Glutamatergic neuron (in vitro differentiated cells): ENCODE measurements at places on chromosomes 1 and 21. TPM values are rescaled to one million over a fixed set of nuclear protein-coding genes. Genes with fewer than 3 reads are reported as not detected.

GRCh38 chr1:231241750-231242149 lies 738 bp downstream of the GNPAT start:
- H3K4me1 ChIP-seq, result peaks cover 4% of the 10 kb centered on the region
- H3K27me3 ChIP-seq, result no peaks in the 10 kb centered on the region
- DNase-seq, result no peak
- no peaks in the 10 kb centered on the region for H3K36me3 ChIP-seq

DNA sequence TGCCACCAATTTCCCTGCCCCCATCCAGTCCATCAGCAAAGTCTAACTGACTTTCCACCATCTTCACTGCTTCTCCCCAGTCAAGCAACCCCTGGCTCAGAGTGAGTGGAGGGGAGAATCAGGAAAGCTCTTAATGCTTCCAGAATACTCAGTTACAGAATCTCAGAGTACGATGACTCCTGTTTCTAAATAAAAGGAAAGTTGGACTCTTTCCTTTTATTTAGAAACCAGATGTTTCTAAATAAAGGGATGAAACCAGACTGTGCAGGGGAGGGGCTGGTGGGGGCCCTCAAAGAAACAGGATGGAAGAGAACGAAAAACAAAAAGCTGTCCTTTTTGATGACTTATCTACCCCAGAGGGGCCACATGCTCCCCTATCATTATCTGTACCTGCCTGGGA lies 85.2 kb upstream of the PPM1J start:
- H3K4me1 ChIP-seq, result peaks cover 11% of the 10 kb centered on the region
- no peak for DNase-seq
- H3K36me3 ChIP-seq, result peaks cover 3% of the 10 kb centered on the region
- peaks cover 11% of the 10 kb centered on the region for H3K27me3 ChIP-seq
- H3K4me3 ChIP-seq, result no peak overlapping the region
- no peak overlapping the region for H3K27ac ChIP-seq

The C1orf115 gene
- total RNA-seq, result 30.5 TPM

DNA sequence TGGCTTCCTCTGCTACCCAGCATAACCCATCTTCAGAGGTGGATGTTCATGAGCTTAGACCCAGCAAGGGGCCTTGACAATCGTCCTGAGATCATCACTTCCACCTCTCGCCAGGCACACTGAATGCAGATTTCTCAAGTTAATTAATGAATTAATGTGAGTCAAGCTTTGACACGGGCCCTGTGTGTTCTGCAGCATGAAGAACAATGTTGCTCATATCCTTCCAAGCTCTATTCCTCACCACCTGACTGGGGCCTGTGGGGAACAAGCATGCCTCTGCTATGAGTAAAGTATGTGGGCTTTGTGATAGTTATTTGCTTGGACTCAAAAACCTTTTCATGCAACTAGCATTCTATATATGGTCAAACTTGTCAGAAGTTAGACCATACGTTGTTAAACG lies 122.0 kb downstream of the SEC16B start:
- H3K4me1 ChIP-seq, result no peaks in the 10 kb centered on the region
- H3K4me3 ChIP-seq, result no peak overlapping the region
- no peaks in the 10 kb centered on the region for H3K36me3 ChIP-seq
- H3K27me3 ChIP-seq, result no peaks in the 10 kb centered on the region
- no peak for DNase-seq

GRCh38 chr1:185808631-185809030 lies 74.4 kb downstream of the HMCN1 start:
- no peaks in the 10 kb centered on the region for H3K4me1 ChIP-seq
- no peaks in the 10 kb centered on the region for H3K27me3 ChIP-seq
- H3K4me3 ChIP-seq, result no peak overlapping the region
- H3K27ac ChIP-seq, result no peak overlapping the region
- DNase-seq, result no peak
- H3K36me3 ChIP-seq, result no peaks in the 10 kb centered on the region
